Activated naive CD8-positive, alpha-beta T cell treated with anti-CD3 and anti-CD28 coated beads, Interleukin-2, amount 50 U/mL, for 16 hours (primary cell): ENCODE measurements at places on chromosomes 6 and 20.

DNA sequence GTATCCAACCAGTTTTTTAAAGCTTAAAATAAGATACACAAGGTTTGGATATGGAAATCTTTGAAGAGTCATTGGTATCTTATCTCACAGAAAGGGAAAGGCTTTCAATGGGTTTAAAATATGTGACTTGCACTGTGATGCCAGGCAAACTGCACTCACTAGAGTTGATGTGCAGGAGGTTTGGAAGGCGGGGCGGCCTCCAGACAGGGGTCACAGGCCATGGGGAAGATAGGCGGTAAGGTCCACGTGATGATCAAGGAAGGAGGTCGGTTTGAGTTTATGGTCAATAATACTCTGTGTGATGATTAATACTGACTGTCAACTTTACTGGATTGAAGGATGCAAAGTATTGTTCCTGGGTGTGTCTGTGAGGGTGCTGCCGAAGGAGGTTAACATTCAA lies 9.5 kb upstream of the RAMACL start:
- no peak for DNase-seq

DNA sequence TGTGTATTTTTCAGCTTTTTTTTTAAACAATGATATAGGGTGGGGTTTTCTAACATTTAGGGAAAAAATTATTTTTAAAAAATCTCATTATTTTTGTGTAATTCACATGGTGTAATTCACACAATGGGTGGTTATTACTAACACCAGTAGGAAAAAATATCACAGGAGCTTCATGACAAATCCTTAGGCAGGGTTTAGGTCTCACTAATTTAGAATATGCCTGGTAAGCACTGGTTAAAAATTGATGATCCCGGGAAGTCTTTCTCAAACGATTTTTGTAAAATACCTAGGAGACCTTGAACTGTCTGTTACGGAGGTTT lies 29.5 kb upstream of the ZNF217 start:
- DNase-seq: no peak

GRCh38 chr20:47995661-47996060 lies 210.4 kb upstream of the SULF2 start:
- no peak for DNase-seq

- no peak for DNase-seq
Observed at GRCh38 chr6:147782302-147782701, 273.8 kb downstream of the SAMD5 start.
